ENCODE measurements at places on chromosomes 7 and 10. TPM values are rescaled to one million over a fixed set of nuclear protein-coding genes. Genes with fewer than 3 reads are reported as not detected.

- DNase-seq = no peak
Measured at GRCh38 chr7:10122551-10123100, 851.0 kb upstream of the PHF14 start.

DNA sequence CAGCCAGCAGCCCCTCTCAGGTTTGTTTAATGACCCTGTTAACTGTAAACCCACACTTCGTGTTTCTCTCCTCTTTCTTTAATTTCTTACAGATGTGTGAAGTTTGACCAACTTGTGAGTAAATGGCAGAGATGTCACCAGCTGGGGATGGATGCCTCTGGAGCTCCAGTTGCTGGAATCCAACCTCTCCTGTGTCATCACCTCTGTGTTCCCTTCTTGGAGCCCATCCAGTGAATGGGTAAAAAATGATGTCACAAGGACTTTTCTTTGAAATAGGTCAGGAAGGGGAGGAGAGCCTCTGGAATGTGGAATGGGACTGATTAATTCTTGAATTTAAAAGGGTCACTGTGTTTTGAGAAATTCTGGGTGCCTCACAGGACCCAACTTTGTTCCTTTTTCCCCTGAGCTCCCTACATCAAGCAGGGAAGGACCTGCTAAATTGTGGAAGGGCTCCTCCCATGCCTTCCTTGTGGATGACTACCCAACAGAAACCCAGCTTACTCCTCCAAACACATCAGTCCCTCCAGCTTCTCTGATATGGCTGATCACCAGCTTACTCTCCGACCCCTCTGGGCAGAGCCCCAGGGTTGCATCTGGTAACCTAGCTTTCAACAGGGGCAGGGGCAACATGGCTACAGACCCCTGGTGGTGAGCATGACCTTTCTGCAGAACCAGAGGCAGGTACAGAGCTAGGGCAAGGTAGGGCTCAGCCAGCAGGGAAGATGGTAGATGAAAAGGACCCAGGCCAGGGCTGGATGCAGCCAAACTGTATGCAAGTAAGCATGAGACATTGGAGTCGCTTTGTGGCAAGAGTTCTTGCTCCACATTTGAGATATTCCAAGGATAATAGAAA is 67.5 kb downstream of the STRA8 start:
- no peak for DNase-seq

The LYZL2 gene
- total RNA-seq = not detected

The HMX3 gene
- total RNA-seq = not detected

The PRDX3 gene
- 85.0 TPM for total RNA-seq

The HEPACAM2 gene
- not detected for total RNA-seq
